ENCODE measurements at places on chromosomes 5 and 9. TPM values are rescaled to one million over a fixed set of nuclear protein-coding genes. Genes with fewer than 3 reads are reported as not detected.

The ANKRD18A gene
- 1.2 TPM for total RNA-seq

The C9 gene
- total RNA-seq, result not detected

The MAT2B gene
- 28.8 TPM for total RNA-seq

The NME5 gene
- 11.8 TPM for total RNA-seq

The TEX10 gene
- total RNA-seq, result 35.2 TPM

The SHISAL2B gene
- 0.49 TPM for total RNA-seq

The PTPDC1 gene
- 12.0 TPM for total RNA-seq

The EQTN gene
- 1.2 TPM for total RNA-seq

The AIF1L gene
- 14.0 TPM for total RNA-seq

The CNTLN gene
- total RNA-seq, result 13.5 TPM

The SMIM33 gene
- not detected for total RNA-seq

The TTC23L gene
- total RNA-seq, result 3.4 TPM

The HNRNPH1 gene
- 448 TPM for total RNA-seq

The PCA3 gene
- total RNA-seq, result 0.49 TPM

The LNPEP gene
- total RNA-seq, result 57.3 TPM

The TRMO gene
- total RNA-seq, result 12.0 TPM

The BSPRY gene
- 0.25 TPM for total RNA-seq

The LIX1 gene
- total RNA-seq, result 4.7 TPM

The AK3 gene
- 31.5 TPM for total RNA-seq

The ANKRD31 gene
- 0.49 TPM for total RNA-seq

The FGF1 gene
- 6.1 TPM for total RNA-seq

Data from temporal lobe (tissue), 4 donors.